ENCODE measurements at places on chromosomes 12 and 14.

DNA sequence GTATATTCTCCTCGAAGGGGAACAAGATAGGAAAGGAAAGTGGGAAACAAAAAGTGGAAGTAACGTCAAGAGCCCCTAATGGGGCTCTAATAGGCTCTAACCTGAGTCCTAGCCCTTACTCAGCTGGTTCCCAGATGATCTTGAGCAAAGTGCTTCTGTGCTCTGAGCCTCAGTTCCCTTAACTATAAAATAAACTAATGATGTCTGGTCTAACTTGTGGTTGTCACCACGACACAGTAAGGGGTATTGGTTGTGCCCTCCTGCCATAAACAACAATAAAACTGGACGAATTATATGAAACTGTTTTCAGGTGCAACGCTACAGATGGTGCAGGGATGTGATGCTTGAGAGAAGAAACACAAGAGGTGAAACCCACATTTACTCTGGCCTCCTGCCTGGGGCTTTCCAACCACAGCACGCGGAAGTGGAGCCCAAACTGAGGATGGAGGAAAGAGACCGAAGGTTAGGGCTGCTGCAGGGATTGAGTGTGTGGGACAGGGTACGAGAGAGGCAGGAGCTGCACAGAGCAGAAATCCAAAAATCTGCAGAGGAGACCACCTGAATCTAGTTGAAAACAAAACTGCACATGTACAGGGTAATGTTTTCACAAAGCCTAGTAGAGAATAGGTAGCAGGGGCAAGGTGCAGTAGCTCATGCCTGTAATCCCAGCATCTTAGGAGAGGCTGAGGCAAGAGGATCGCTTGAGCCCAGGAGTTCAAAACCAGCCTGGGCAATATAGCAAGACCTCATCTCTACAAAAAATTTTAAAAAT, 45.6 kb upstream of the BCL2L14 start:
- peak; percentile 88 for DNase-seq

- DNase-seq: no peak
Observed at GRCh38 chr12:93347054-93347785, 30.5 kb upstream of the NUDT4 start.

DNA sequence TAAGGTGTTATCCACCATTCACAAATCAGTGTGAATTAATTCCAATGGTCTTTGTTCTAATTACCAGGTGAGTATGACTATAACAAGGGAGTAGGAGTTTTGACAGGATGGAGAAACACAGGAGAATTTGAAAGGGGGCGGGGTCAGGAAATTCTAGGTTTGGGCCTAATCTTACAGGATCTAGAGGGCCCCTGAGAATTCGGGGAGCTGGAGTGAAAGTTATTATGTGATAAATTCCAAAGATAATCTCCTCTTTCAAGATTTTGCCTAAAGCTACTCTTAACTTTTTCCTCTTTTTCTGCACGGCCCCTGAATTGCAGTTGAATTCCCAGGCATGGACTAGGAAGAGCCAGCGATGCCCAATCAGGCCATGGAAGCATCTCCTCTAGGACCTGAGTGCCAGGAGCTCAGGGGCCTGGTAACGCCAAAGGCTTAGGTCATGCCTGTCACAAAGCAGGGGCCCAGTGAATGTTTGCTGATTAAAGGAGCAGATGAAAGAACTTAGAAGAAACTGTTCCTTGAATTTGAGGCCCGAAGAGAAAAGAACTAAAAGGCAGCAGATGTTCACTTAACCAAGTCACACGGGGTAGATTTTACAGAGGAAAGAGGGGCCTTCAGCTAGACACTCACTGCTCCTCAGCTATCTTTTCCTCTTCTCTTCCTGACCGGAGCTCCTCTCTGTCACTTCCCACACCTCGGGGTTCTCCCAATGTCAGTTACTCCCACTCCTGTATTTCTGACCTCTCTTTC, 195.5 kb downstream of the PPM1H start:
- DNase-seq: no peak

DNA sequence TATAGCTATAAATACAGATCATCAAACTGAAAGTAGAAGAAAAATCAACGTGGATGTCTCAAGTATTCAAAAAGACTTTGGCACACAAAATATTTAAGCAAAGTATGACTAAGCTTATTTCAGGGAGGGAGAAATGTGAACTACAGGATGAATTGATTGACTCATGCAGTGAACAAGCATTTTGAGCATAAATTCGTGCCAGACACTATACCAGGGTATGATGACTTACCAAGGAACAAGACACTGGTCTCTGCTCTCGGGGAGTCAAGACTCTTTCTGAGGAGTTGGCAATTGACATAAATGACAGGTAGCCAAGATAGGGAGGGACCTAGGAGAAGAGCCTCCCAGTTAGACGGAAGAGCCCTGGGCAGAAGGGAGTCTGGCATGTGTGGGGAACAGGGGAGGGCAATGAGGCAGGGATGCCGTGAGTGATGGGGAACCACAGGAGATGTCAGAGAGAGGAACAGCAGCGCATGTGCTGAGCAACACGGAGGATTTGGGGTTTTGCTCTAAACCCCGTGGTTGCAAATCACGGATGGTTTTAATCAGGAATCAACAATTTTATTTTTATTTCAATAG, 115.2 kb downstream of the TMEM132D start:
- DNase-seq: no peak

GRCh38 chr12:88509347-88509746, 70.9 kb downstream of the KITLG start:
- no peak for DNase-seq

DNA sequence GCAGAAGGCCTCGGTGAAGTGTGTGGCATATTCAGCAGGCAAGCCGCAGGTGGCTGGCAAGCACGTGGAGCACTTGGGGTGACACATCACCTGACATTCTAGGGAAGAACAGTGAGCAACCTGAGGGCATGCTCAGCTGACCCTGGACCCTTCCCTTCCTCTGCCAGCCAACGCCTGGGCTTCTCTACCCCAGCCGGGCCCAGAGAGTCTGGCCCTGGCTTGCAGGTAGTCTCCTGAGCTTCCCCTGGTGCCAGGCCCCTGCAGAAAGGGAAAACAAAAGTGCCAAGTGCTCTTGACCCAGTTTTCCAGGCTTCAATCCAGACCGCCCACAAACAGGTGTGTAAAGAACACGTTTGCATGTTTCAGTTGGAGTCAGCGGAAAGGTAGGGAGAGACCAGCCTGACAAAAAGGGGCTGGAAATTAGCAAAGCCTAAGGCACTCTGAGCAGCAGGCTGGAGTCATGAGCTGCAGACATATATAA, 45.7 kb downstream of the PRKAB1 start:
- DNase-seq: no peak

DNA sequence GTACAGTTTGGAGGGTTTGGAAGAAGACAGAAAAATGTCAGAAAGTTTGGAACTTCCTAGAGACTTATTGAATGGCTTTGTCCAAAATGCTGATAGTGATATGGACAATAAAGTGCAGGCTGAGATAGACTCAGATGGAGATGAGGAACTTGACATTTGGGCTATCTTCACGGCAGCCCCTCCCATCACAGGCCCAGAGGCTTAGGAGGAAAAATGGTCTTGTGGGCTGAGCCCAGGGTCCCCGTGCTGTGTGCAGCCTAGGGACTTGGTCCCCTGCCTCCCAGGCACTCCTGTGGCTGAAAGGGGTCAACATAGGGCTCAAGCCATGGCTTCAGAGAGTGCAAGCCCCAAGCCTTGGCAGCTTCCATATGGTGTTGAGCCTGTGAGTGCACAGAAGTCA, 79.0 kb downstream of the CMAS start:
- no peak for DNase-seq

DNA sequence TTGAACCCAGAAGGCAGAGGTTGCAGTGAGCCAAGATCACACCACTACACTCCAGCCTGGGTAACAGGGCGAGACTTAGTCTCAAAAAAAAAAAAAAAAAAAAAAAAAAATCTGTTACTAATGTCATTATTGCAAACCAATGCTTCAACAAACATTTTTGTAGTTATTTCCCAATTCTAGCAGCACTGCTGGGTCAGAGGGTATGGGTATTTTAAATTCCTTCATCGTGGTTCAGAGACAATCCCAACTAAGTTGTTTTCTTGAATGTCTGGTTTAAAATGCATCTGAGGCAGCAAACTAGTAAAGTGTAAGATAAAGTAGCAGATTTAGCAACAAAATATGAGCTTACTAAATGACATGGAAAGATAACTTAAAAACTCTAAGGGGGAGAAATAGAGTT, 65.6 kb downstream of the FERMT2 start:
- no peak for DNase-seq

- DNase-seq: no peak
Observed at GRCh38 chr14:101598159-101598558, 36.9 kb downstream of the DIO3 start.

GRCh38 chr14:51806026-51807023, 54.1 kb upstream of the GNG2 start:
- peak; percentile 40 for DNase-seq

GRCh38 chr14:75979071-75979571, 2.7 kb downstream of the TGFB3 start:
- DNase-seq: peak; percentile 71

DNA sequence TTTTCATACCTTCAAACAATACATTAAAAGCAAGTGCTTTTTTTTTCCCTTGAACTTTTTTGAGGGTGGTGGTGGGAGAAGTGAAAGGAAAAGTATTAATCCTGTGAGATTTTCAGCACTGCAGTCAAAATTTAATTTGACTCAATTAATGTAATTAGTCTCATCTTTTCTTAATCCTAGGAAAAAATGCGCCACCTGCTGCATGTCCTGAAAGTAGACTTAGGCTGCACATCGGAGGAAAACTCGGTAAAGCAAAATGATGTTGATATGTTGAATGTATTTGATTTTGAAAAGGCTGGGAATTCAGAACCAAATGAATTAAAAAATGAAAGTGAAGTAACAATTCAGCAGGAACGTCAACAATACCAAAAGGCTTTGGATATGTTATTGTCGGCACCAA, 52.2 kb downstream of the SPATA7 start:
- DNase-seq: no peak

- DNase-seq: peak; percentile 92
Observed at GRCh38 chr14:24051789-24052655, at the start of gene CARMIL3. TSS of gene CARMIL3 (plus strand) at chr14:24052009. CDS start at chr14:24052154, 145 bp downstream.

- DNase-seq: no peak
Observed at GRCh38 chr12:104863296-104863948, 94.7 kb downstream of the SLC41A2 start.

GRCh38 chr12:123445388-123446332, 9.2 kb upstream of the RILPL2 start:
- no peak for DNase-seq

- DNase-seq: no peak
Observed at GRCh38 chr12:2586156-2587038, 208.4 kb upstream of the FKBP4 start.

DNA sequence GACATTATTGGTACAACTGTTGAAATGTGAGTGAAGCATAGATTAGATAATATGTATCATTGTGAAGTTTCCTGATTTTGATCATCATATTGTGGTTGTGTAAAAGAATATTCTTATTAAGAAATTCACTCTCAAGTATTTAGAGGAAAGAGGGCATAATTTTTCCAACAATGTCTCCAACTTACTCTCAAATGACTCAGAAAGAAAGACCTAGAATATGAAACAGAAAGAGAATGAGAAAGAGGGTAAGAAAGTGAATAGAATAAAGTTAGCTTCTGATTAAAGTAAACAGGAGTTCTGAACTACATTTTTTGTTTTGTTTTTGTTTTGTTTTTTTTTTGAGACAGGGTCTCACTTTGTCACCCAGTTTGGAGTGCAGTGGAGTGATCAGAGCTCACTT, 123.0 kb downstream of the CPNE8 start:
- no peak for DNase-seq

GRCh38 chr12:89657066-89657465, 51.6 kb downstream of the ATP2B1 start:
- no peak for DNase-seq

DNA sequence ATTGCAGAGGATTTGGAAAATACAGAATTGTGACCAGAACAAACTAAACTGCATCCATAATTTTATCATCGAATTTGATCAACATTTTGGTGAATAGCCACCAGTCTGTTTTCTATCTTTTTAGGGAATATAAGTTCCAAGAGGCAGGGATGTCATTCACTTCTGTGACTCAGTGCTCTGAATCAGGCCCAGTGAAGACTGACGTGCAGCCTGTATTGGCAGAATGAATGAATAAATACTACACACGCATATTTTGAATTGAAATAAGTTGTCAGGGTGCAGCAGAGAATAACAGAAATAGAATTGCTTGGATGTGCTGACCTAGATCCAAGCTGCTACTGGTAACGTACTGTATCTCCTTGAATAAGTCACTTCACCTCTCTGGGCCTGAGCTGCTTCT, 1.3 kb upstream of the EMP1 start:
- no peak for DNase-seq

DNA sequence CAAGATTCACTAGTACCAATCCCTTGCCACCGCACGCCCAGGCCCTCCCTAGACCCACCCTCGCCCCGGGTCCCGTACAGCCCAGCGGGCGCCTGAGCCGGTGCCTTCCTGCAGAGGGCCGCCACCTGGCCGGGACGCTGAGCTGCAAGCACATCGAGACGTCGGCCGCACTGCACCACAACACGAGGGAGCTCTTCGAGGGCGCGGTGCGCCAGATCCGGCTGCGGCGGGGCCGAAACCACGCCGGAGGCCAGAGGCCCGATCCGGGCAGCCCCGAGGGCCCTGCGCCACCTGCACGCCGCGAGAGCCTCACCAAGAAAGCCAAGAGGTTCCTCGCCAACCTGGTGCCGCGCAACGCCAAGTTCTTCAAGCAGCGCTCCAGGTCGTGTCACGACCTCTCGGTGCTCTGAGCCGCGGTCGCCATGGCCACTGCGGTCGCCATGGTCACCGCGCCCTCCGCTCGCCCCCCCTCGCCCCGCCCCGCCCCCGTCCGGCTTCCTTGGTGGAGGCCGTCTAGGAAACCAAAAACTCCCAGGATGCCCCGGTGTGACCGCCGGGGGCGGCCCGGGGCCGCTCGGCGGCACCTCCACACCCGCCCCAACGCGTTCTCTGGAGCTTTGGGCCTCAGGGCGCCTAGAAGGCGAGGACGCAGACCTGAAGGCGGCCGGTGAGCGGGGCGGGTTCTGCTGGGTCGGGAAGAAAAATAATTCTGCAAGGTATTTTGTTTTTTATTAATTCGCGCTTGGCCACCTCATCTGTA, 3.7 kb downstream of the REM2 start:
- peak; percentile 90 for DNase-seq

- DNase-seq: no peak
Observed at GRCh38 chr12:53579545-53579955, 46.6 kb downstream of the ATF7 start.

DNA sequence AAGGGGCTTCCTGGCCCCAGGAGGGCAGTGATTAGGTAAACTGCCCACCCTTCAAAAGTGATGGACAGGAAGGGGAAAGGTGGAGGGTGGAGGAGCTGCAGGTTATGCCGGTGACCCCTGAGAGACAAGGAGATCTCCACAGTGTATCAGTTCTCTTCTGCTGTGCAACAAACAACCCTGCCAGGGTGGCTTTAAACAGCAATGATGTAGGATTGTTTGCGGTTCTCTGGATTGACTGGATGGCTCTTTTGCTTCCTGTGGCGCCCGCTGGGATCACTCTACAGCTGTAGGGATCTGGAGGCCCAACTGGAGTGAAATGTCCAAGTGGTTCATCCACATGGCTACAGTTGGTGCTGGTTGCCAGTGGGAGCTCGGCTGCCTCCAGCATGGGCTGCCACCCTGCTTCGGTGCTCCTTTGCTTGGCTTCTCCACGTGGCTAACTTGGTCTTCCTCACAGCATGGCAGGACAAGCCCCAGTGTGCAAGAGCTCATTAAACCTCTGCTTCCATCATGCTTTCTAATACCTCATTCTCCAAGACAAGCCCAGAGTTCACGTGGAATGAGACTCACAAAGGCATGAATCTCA, 8.6 kb upstream of the ANKRD9 start:
- DNase-seq: no peak
